ENCODE measurements at places on chromosomes 16 and 17. TPM values are rescaled to one million over a fixed set of nuclear protein-coding genes. Genes with fewer than 3 reads are reported as not detected.

Gene ZG16
- not detected for total RNA-seq

Gene MYH13
- 0.28 TPM for total RNA-seq

Gene GAST
- total RNA-seq = not detected

Gene CCL13
- total RNA-seq = not detected

Gene MRPL27
- total RNA-seq = 63.3 TPM

Gene CLEC3A
- 0.51 TPM for total RNA-seq

Gene SRCAP
- total RNA-seq = 79.0 TPM

Gene MYOCD
- total RNA-seq = 43.8 TPM

Gene HBA2
- 7.4 TPM for total RNA-seq

Data from prostate gland (tissue), 2 donors.